NCI-H2029 (cell line): ENCODE measurements at places on chromosomes 2 and 18.
A peak's percentile ranks its signal among the peaks of the same experiment; 100 is the strongest.

- DNase-seq, result no peak
These were observed 128.3 kb downstream of the DNER start for GRCh38 chr2:229586012-229586411.

DNA sequence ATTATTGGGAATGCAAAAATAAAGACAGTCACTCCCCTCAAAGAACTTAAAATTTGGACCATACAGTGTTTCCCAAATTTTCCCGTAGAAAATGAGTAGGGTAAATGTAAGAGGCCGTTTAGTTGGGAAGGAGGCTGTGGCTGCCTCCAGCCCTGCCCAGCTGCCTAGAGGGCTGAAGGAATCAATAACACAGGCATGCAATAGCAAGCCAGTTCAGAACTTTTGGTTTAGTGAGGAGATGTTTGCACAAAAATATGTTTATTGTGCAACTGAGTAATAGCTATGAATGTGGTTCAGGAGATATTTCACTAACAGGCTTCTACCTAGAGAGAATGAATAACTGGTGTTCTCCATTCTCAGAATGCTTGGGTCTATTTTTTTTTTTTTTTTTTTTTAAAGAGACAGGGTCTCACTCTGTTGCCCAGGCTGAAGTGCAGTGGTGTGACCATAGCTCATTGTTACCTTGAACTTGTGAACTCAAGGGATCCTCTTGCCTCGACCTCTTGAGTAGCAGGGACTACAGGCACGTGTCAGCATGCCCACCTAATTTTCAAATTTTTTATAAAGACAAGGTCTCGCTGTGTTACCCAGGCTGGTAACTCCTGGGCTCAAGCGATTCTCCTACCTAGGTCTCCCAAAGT is 23.6 kb downstream of the UGP2 start:
- DNase-seq, result no peak

DNA sequence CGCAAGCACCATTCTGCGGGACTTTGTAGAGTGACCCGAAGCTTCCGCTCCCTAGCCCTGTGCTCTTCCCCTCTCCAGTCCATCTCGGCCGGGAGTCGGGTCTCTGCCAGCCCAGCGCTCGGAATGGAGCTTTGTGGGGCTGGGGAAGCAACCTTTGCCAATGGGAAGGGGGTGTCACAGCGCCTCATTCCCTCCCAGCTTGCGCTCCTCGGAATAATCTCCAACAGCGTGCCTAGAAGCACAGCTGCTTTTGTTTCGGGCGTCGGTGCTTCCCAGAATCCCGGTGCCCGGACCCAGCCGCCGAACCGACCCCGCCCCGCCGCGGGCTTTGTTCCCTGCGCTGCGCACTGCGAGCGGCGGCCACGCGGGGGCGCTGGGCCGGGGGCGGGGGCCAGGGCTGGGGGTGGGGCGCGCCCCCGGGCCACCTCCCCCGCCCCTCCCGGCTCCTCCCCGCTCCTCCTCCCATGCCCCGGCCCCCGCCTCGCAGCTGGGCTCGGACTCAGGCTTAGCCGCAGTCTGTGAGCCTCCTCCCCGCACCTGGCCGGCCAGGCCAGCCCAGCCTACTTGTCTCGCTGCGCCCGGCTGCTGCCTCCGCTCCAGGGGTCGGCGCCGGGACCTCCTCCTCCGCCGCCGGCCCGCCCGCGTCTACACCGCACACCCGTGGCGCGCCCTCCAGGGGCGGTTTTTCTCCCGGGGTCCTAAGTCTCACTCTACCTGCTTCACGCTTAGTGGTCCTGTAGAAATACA is 77.7 kb upstream of the SMAD2 start:
- DNase-seq, result peak; percentile 32

GRCh38 chr2:104092886-104093285 is 761.0 kb upstream of the POU3F3 start:
- no peak for DNase-seq

DNA sequence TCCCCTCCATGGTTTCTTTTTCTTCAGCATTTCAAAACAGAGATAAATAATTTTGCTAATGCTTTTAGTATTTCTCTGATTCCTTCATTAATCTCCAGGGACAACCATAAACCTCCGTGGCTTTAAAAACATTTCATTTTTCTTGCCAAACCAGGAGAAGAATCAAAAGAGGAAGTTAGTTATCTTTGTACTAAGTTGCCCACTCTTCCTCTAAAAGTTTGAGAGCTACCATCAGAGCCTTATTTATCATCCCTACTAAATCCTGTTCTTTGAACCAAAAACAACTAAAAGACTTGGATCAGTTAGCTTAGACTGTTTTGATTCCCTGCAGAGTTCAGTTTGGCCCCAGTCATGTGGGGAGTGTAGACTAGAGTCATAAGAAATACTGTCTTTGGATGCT is 208.4 kb downstream of the SETBP1 start:
- DNase-seq, result no peak
